ENCODE measurements at places on chromosomes 16 and 17. TPM values are rescaled to one million over a fixed set of nuclear protein-coding genes. Genes with fewer than 3 reads are reported as not detected.

The FBXL16 gene
- total RNA-seq = under 0.01 TPM

The PYDC1 gene
- not detected for total RNA-seq

The PITPNM3 gene
- 0.64 TPM for total RNA-seq

The KIF19 gene
- total RNA-seq = not detected

The TERB1 gene
- total RNA-seq = under 0.01 TPM

The RRAD gene
- 12.5 TPM for total RNA-seq

The ZPBP2 gene
- total RNA-seq = not detected

The CARD14 gene
- total RNA-seq = not detected

The CYB561 gene
- total RNA-seq = 11.3 TPM

The CCL1 gene
- total RNA-seq = not detected

The TUBG1 gene
- 52.2 TPM for total RNA-seq

The SDR42E2 gene
- not detected for total RNA-seq

The EPX gene
- total RNA-seq = not detected

The HIGD1B gene
- not detected for total RNA-seq

The BRICD5 gene
- 1.6 TPM for total RNA-seq

The FOXJ1 gene
- not detected for total RNA-seq

The BRIP1 gene
- 16.1 TPM for total RNA-seq

The CSH1 gene
- total RNA-seq = not detected

The CBFB gene
- total RNA-seq = 71.8 TPM

The VAC14 gene
- total RNA-seq = 37.1 TPM

The PRRT2 gene
- total RNA-seq = 3.2 TPM

The HAS3 gene
- 0.32 TPM for total RNA-seq

The SPN gene
- total RNA-seq = not detected

The GPR142 gene
- total RNA-seq = not detected

The PIPOX gene
- total RNA-seq = 1.7 TPM

The SMTNL2 gene
- total RNA-seq = not detected

The MYCBPAP gene
- total RNA-seq = 0.64 TPM

The SBK1 gene
- total RNA-seq = not detected

The CD300A gene
- not detected for total RNA-seq

The PSMD12 gene
- 19.6 TPM for total RNA-seq
